ENCODE measurements at places on chromosomes 6 and 20.

DNA sequence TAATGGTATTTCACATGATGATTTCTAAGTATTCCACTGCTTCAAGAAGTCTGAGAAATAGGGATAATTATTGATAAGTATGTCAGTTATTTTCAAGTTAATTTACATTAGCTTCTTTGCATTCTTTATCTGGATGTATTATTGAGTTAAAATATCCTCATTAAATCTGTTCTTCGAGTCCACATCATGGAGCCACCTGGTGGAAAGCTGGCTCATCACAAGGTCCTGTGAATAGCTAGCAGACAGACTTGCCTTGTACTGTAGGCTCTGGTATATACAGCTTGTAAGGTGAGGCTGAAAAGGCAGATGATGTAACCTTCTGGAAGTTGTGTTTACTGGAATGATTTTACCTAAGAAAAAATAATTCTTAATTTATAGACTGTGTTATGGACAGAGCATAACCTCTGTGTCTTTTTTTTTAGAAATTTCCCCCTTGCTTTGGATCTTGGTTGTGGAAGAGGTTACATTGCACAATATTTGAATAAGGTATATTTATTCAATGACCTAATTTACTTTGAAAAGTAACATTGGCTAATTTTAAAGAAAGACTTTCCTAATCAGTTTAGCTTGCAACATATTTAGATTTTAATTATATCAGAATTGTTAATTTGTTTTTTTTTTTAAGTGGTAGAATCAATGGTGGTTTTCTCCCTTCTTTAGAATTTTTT lies 3.5 kb downstream of the NDUFAF5 start:
- peak; percentile 33 for DNase-seq

DNA sequence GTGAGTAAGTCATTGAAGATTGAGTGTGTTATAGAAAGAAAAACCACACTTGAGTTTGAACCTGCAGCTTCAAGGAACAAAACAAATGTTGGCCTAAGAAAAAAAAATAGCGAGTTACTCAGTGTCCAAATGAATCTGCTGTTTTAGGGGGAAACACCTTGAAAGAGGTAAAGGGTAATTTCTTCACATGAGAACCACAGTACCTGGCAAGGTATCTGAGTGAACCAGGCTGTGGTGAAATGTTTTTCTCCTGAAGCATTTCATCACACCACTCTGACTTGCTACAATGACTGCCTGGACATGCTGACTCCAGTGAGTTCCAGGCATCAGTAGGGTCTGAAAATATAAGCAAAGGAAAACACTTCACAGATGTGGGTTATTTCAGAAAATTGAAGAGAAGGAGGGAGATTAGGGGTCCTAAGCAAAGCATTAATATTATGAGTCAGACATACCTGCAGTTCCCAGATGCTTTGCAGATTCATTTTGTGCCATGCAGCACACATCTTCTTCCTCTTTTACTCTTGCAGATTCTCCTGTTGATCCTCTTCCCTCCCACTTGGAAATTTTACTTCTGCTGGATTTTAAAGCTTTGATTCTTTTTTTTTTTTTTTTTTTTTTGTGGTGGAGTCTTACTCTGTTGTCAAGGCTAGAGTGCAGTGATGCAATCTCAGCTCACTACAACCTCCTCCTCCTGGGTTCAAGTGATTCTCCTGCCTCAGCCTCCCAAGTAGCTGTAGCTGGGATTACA lies 206.2 kb upstream of the SGK1 start:
- no peak for DNase-seq

- DNase-seq: no peak
Observed at GRCh38 chr20:36847710-36848040, 28.3 kb upstream of the TLDC2 start.

- DNase-seq: no peak
Observed at GRCh38 chr20:22582386-22582963, 1.9 kb downstream of the FOXA2 start.

- DNase-seq: no peak
Observed at GRCh38 chr20:59748619-59749191, 144.4 kb downstream of the PHACTR3 start.

- no peak for DNase-seq
Observed at GRCh38 chr20:17646961-17647301, 35.1 kb downstream of the RRBP1 start.

GRCh38 chr20:51750037-51750769 lies 18.0 kb downstream of the ATP9A start:
- DNase-seq: peak; percentile 60

GRCh38 chr6:167046861-167047495 lies 47.8 kb downstream of the CEP43 start:
- no peak for DNase-seq

GRCh38 chr6:169800116-169800667 lies 48.8 kb downstream of the ERMARD start:
- DNase-seq: no peak

- DNase-seq: no peak
Observed at GRCh38 chr6:125815080-125815910, 24.5 kb downstream of the NCOA7 start.

GRCh38 chr20:52586660-52587059 lies 385.5 kb upstream of the TSHZ2 start:
- no peak for DNase-seq

DNA sequence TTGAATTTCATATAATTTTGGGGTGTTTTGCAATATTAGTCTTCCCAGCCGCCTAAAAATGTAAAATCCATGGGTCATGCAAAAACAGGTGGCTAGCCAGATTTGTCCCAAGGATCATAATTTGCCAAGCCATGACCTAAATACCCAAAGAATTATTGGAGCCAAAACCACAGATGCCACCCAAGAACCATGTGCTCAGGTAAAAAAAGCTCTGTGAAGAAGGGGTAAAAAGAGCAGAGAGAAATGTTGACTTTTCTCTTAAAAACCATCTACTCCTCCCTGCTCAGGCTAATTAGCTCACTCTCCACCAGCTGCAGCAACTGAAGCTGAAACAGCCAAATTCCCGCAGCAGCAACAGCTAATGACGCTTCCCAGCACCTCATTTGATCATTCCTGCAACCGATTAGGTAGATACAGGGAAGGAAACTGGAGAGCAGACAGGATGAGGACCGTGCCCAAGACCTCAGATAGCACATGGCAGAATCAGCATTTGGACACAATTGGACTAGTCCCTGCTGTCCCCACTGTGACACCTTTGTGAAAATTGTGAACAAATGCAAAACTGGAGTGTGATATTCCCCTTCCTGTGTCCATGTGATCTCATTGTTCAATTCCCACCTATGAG lies 107.9 kb upstream of the NXT1 start:
- no peak for DNase-seq

- DNase-seq: no peak
Observed at GRCh38 chr20:9031991-9032390, 36.9 kb upstream of the PLCB4 start.

DNA sequence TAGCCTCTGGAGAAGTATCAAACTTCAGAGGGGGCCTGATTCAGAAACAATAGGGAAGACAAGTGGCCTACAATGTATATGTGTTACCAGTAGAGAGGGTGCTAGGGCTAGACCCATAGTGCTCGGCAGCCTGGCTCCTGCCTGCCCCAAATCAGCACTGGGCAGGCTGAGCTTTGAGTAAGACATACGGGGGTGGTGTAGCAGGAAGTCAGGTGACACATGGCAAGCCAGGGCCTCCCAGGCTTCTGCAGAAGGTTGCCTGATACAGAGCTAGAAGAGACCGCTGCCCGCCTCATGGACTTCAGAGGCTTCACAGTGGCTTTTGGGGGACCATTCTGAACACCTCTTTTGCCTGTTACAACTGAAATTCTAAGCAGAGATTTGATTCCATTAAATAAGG lies 43.4 kb downstream of the RALY start:
- DNase-seq: no peak

Data from 8988T (cell line).